ENCODE measurements at places on chromosomes 16 and 17.

- H3K4me1 ChIP-seq, result peaks cover 5% of the 10 kb centered on the region
- no peak for DNase-seq
- H3K36me3 ChIP-seq, result peaks cover 56% of the 10 kb centered on the region
- H3K4me3 ChIP-seq, result no peak overlapping the region
- no peak overlapping the region for H3K27ac ChIP-seq
Observed at GRCh38 chr17:82805254-82805653, 34.6 kb downstream of the ZNF750 start.

- no peak overlapping the region for H3K4me3 ChIP-seq
- no peaks in the 10 kb centered on the region for H3K36me3 ChIP-seq
- no peaks in the 10 kb centered on the region for H3K27me3 ChIP-seq
- H3K27ac ChIP-seq, result no peak overlapping the region
- DNase-seq, result no peak
- no peaks in the 10 kb centered on the region for H3K4me1 ChIP-seq
Observed at GRCh38 chr16:82135844-82136243, 34.2 kb downstream of the MPHOSPH6 start.

- H3K27me3 ChIP-seq, result no peaks in the 10 kb centered on the region
- H3K4me3 ChIP-seq, result no peak overlapping the region
- no peaks in the 10 kb centered on the region for H3K36me3 ChIP-seq
Observed at GRCh38 chr16:61934601-61935000, 101.6 kb downstream of the CDH8 start.

- peaks cover 39% of the 10 kb centered on the region for H3K4me1 ChIP-seq
- H3K36me3 ChIP-seq, result no peaks in the 10 kb centered on the region
- no peak overlapping the region for H3K4me3 ChIP-seq
- H3K27ac ChIP-seq, result peak overlapping the region; percentile 22
Observed at GRCh38 chr16:69534720-69535119, 31.0 kb upstream of the NFAT5 start.

DNA sequence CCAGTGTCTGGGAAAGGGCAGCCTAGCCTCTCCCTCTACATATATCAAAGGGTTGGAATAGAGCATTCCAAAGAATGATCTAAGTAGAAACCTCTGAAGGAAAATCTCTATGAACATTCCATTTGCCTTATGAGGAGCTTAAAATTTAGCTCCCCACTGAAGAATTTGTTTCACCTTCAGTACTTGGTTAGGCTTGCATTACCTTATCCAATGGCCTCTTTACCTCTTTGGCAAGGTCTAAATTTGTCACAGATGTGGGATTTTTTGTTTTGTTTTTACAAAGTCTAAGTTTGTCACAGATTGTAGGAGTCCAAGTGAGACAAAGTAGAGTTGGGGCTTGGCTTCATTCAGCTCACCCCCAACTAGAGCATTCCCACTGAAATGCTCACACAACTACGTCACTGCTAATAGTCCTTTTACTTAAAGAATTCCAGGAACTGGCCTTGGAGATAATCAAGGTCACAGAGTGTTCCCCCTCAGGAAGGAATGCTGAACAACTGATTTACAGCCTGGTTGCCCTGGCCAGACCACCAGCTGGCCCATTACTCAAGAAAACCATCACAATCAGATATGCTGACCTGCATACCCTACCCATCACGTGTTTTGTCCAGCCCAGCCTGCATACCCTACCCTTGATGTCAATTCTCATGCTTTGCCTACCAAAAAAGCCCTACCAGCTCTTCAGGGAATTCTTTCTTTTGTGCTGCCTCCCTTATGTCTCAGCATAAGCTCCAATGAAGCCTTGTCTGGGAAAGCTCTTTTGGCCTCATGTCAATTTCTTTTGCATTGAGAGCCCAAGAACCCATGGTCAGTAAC lies 26.5 kb upstream of the PPM1D start:
- H3K27me3 ChIP-seq, result no peaks in the 10 kb centered on the region
- DNase-seq, result no peak
- peak overlapping the region; percentile 56 for H3K27ac ChIP-seq
- peaks cover 19% of the 10 kb centered on the region for H3K4me1 ChIP-seq
- no peak overlapping the region for H3K4me3 ChIP-seq

GRCh38 chr16:4179020-4179419 lies 62.8 kb upstream of the ADCY9 start:
- no peak overlapping the region for H3K4me3 ChIP-seq
- DNase-seq, result no peak
- peaks cover 16% of the 10 kb centered on the region for H3K4me1 ChIP-seq
- no peak overlapping the region for H3K27ac ChIP-seq
- H3K27me3 ChIP-seq, result no peaks in the 10 kb centered on the region

DNA sequence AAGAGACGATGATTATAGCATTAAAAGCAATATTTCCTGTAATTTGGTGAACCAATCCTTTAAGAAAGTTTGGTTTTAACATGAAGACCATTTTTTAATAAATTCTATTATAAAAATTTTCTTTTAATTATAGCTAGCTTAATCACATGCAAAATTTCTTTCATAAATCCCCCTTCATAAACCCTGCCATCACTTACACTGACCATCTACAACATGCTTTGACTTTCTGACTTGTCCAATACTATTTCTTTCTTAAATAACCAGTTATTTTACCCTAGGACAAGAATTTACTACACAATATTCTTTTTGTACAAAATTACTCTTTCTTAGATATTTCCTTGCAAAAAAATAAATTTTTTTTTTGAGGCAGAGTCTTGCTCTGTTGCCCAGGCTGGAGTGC lies 1334.8 kb downstream of the CDH11 start:
- no peak for DNase-seq
- H3K27me3 ChIP-seq, result no peaks in the 10 kb centered on the region
- no peaks in the 10 kb centered on the region for H3K36me3 ChIP-seq
- no peaks in the 10 kb centered on the region for H3K4me1 ChIP-seq

DNA sequence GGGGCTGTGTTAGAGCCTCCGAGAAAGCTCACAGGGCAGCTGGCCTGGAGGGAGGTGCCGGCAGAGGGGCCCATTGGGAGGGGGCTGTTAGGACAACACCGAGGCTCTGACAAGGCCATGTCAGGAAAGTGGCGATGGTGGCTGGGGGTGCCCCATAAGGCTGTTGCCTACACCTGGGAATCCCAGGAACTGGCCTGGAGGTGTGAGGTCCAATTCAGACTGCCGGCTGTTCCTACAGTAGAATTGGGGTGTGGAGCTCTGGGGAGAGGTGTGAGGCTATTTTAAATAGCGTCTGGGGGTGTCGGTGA lies 155.0 kb upstream of the CHMP6 start:
- DNase-seq, result no peak
- no peak overlapping the region for H3K27ac ChIP-seq
- H3K36me3 ChIP-seq, result peaks cover 22% of the 10 kb centered on the region
- H3K27me3 ChIP-seq, result no peaks in the 10 kb centered on the region
- peaks cover 24% of the 10 kb centered on the region for H3K4me1 ChIP-seq

- no peaks in the 10 kb centered on the region for H3K36me3 ChIP-seq
Observed at GRCh38 chr17:957856-958421, 21.6 kb downstream of the NXN start.

- DNase-seq, result no peak
- no peaks in the 10 kb centered on the region for H3K4me1 ChIP-seq
- H3K27me3 ChIP-seq, result peaks cover 88% of the 10 kb centered on the region
- H3K36me3 ChIP-seq, result no peaks in the 10 kb centered on the region
Observed at GRCh38 chr17:45900723-45901415, 6.5 kb downstream of the MAPT start.

- no peak overlapping the region for H3K4me3 ChIP-seq
- H3K4me1 ChIP-seq, result no peaks in the 10 kb centered on the region
- no peak overlapping the region for H3K27ac ChIP-seq
- H3K36me3 ChIP-seq, result no peaks in the 10 kb centered on the region
Observed at GRCh38 chr17:79594271-79594670, 16.6 kb downstream of the RBFOX3 start.

DNA sequence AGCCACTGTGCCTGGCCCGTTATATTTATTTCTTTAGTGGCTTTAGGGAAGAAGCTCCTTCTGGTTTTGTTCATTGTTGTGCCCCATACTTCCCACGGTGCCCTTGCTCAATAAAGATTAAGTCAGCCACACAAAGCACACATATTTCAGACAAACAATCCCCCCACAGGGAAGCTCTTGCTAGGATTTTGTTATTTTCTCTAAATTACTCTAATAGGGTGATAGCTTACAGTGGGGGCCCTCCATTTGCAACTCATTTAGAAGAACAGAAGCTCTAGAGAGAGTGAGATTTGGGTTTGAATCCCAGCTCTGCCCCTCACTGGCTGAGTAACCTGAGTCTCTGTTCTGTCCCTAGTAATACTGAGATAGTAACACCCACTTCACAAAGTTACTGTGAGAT lies 499.9 kb downstream of the GRIN2A start:
- DNase-seq, result no peak
- no peaks in the 10 kb centered on the region for H3K36me3 ChIP-seq
- no peaks in the 10 kb centered on the region for H3K27me3 ChIP-seq
- no peaks in the 10 kb centered on the region for H3K4me1 ChIP-seq

DNA sequence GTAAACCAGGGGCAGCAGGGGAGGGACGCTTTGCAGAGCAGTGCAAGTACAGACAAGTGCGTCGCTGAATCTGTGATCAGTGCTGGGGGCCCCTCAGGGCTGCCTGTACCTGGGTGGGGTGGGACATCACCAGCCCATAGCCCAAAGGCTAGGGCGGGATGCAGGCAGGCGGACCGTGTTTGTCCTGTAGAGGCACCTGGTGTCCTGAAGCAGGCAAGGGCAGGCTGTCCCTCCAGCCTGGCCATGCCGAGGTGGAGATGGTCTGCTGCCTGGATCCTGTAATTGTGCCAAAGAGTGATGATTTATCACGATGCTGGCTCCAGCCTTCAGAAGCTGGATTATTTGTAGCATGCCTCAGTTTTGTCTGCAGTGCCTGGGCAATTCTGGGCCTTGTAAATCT lies 137.9 kb upstream of the GSE1 start:
- no peak for DNase-seq
- peaks cover 7% of the 10 kb centered on the region for H3K4me1 ChIP-seq
- no peaks in the 10 kb centered on the region for H3K27me3 ChIP-seq
- no peaks in the 10 kb centered on the region for H3K36me3 ChIP-seq
- H3K4me3 ChIP-seq, result no peak overlapping the region

- H3K4me3 ChIP-seq, result no peak overlapping the region
- no peak overlapping the region for H3K27ac ChIP-seq
- H3K27me3 ChIP-seq, result no peaks in the 10 kb centered on the region
- no peaks in the 10 kb centered on the region for H3K4me1 ChIP-seq
Observed at GRCh38 chr16:1667271-1667670, 10.8 kb upstream of the JPT2 start.

DNA sequence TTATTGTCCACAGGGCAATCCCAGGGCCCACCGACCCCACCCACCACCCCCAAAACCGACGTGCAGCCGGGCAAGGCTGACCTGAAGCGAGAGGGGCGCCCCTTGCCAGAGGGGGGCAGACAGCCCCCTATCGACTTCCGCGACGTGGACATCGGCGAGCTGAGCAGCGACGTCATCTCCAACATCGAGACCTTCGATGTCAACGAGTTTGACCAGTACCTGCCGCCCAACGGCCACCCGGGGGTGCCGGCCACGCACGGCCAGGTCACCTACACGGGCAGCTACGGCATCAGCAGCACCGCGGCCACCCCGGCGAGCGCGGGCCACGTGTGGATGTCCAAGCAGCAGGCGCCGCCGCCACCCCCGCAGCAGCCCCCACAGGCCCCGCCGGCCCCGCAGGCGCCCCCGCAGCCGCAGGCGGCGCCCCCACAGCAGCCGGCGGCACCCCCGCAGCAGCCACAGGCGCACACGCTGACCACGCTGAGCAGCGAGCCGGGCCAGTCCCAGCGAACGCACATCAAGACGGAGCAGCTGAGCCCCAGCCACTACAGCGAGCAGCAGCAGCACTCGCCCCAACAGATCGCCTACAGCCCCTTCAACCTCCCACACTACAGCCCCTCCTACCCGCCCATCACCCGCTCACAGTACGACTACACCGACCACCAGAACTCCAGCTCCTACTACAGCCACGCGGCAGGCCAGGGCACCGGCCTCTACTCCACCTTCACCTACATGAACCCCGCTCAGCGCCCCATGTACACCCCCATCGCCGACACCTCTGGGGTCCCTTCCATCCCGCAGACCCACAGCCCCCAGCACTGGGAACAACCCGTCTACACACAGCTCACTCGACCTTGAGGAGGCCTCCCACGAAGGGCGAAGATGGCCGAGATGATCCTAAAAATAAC lies 3.0 kb downstream of the SOX9 start:
- DNase-seq, result no peak
- H3K27me3 ChIP-seq, result 0 out of 2 replicates have a peak, but pooled peaks cover 4% of the 10 kb centered on the region
- peak overlapping the region; percentile 56 for H3K4me3 ChIP-seq

Data from SJSA1 (cell line).